Activated naive CD4-positive, alpha-beta T cell treated with anti-CD3 and anti-CD28 coated beads, Interleukin-2, amount 50 U/mL, for 16 hours (primary cell): ENCODE measurements at places on chromosomes 5 and 9.

DNA sequence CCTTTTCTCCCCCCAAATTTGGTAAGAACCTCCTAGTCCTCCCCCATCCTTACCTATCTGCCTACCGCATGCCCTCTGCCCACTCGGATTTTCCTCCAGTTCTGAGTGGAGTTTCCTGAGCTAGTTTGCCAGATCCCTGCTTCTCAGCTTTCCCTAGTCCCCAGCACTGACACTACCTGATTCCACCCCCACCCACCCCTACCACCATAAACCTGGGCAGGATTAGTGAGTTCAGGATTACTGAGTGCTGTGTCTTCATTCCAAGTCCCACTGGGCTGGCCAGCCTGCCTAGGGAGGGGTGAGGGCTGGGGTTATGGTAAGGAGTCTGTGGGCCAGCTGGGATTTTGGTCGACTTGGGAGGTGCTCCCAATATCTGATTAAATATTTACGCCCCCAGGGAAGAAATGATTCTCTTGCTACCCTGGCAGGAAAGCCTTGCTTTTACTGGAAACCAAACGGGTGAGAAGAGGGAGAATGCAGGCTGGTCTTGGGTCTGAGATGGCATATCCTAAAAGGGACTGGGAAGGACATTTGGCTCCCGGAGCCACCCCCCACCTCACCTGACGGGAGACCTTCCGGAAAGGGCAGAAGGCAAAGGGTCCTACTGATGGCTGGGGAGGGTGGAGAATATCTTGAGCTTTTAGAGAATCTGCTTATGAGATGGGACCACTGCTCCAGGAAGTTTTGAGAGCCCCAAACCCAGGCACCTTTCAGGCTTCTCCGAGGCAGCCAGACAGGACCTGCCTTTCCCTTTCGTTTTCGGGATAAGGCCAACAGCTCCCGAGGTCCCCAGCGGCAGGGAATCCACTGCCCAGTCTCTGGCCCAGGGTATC is 3.7 kb downstream of the PITX1 start:
- no peak for DNase-seq

- no peak for DNase-seq
These were observed 76.0 kb downstream of the DAB2IP start for GRCh38 chr9:121727295-121728020.

GRCh38 chr9:3977614-3978112 is 322.2 kb downstream of the GLIS3 start:
- DNase-seq: no peak

- DNase-seq: no peak
These were observed 198.6 kb downstream of the TLE1 start for GRCh38 chr9:81490605-81491331.

- no peak for DNase-seq
These were observed 72.3 kb upstream of the BOD1 start for GRCh38 chr5:173688703-173689102.
